Memory B cell (primary cell): ENCODE measurements at places on chromosomes 1 and 21.

DNA sequence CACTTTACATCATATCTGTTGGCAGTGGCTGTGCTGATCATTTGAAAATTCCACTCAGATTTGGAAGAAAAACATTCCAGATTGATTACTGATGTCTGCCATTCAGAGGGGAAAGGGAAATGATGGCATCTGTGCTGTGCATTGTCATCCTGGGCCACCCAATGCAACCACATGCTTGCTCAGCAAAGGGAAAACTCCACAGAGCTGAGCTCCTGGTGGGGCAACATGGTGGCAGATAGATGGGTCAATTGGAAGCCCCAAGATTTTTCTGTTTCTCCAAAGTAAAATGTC, 11.8 kb downstream of the OXCT2 start:
- DNase-seq: no peak

DNA sequence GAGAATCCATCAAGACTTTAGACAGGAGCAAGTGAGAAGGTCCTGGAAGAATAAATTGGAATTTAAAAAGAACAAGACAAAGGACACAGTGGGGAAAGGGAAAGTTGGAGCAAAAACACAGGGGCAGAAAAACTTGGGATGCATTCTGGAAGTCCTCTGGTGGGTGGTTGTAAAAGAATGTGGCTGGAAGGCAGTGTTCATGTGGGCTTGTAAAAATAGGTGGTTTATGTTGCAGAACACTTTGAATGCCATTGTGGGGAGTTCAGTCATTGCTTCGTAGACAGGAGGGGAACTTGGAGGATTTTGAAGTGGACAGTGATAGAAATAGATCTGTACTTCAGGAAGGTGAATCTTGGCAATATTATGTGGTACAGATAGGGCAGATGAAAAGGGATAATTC, 15.2 kb downstream of the KIF1B start:
- DNase-seq: no peak

GRCh38 chr1:241837901-241838300, 10.1 kb upstream of the EXO1 start:
- no peak for DNase-seq

DNA sequence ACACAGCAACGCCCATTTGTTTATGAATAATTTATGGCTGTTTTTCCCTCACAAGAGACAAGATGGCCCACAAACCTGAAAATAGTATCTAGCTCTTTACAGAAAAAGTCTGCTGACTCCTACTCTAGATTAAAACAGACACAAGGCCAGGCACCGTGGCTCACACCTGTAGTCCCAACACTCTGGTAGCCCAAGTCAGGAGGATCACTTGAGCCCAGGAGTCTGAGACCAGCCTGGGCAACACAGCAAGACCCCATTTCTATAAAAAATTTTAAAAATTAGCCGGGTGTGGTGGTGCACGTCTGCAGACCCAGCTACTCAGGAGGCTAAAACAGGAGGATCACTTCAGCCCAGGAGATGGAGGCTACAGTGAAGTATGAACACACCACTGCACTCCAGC, 34.6 kb downstream of the LUZP1 start:
- DNase-seq: no peak

DNA sequence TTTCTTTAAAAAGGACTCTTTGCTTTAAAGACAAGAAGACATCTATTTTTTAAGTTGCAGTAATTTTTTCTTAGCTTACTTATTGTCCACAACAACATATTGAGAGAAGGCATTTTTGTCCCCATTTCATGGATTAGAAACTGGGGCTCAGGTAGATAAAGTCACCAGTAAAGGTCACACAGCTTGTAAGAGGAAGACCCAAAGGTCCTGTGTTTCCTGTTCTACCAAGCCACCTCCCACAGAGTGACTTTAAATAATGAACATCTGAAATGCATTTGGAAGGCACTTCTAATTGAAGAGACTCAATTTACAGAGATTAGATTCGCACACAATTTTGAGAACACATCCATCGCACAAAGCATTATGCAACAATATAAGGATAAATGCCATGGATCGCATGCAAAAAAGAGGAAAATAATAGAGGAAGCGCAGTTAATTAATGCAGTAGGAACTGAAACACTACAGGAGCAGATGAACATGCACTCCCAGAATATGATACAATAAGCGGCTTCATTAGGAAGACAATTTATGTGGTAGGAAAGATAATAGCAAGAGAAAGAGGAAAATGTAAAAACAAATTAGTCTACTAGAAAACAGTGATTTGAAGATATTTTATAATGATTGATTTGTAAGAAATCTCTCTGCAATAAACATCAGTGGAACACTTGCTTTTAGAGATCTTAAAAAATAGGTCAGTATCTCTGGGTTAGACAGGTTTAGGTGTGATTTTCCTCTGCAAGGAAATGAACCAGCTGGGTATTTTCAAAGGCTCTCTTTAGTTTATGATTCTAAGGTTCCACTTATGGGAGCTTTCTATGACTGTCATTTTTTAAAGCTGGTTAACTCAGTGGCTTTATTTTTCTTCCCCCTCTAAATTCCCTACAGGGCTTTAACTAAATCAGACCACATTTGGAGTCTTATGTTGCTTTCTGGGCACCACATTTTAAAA, 27.1 kb upstream of the CD2 start:
- DNase-seq: no peak

- peak; percentile 71 for DNase-seq
These were observed 2.0 kb downstream of the EFHD2 start for GRCh38 chr1:15411593-15412137.

DNA sequence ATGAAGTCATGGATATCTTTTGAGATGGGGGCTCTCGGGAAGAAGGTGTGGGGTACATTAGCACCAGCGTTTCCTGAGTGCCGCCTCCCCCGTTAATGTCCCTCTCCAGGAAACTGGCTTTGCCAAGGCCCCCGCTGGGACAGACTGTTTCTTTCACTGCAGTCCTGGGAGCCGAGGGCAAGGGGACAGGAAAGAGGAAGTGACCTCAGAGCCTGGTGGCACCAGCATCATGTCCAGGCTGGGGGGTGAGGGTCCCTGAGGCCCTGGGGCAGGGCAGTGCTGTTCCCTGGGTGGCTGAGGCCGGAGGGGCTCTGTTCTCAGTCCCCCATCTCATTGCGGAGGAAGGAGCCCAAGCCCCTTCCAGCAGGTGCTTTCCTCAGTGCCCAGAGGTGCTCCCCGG, 5.8 kb downstream of the PFKL start:
- DNase-seq: no peak

- no peak for DNase-seq
These were observed 59.7 kb downstream of the XCL2 start for GRCh38 chr1:168484083-168484482.
